ENCODE measurements at places on chromosomes 16 and 17.

DNA sequence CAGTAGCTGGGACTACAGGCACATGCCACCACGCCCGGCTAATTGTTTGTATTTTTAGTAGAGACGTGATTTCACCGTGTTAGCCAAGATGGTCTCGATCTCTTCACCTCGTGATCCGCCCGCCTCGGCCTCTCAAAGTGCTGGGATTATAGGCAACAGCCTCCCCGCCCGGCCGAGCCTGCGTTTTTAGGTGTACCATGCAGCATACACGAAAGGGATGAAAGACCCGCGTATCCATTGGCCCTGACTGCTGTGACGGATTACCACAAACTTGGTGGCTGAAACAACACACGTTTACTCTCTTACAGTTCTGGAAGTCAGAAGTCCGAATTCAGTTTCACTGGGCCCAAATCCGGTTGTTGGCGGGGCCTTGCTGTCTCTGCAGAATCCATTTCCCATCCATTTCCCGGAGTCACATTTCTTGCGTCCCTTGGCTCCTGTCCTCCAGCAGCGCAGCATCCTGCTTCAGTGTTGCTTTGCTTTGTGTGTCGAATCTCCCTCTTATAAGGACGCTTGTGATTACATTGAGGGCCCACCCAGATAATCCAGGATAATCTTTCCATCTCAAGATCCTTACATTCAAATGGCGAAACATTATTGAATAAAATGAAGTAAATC lies 8.3 kb upstream of the GUCY2D start:
- DNase-seq, result no peak

- no peak for DNase-seq
Measured at GRCh38 chr16:55411231-55411630, 67.8 kb upstream of the MMP2 start.

DNA sequence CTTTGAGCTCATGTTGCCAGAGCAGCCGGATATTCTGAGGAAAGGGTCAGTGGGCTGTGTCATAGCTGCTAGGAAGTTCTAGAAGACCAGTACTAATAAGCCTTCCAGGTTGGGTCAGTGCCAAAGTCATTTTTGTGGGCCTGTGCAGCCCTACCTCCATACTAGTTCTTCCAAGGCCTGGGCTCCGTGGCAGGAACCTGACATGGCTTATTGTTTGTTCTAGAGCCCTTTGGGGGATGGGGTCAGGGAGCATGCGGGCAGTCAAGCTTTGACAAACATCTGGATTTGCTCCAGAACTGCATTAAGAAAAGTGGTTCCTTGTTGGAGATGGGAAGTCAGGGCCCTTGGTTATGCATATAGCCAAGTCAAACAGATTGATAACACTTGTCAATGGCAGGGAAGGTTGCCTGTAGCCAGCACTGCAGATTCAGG lies 7.6 kb downstream of the ALKBH5 start:
- no peak for DNase-seq

GRCh38 chr16:64272028-64272427 lies 849.8 kb downstream of the CDH11 start:
- no peak for DNase-seq

GRCh38 chr16:2043667-2044451 lies 3.8 kb downstream of the NTHL1 start:
- no peak for DNase-seq

DNA sequence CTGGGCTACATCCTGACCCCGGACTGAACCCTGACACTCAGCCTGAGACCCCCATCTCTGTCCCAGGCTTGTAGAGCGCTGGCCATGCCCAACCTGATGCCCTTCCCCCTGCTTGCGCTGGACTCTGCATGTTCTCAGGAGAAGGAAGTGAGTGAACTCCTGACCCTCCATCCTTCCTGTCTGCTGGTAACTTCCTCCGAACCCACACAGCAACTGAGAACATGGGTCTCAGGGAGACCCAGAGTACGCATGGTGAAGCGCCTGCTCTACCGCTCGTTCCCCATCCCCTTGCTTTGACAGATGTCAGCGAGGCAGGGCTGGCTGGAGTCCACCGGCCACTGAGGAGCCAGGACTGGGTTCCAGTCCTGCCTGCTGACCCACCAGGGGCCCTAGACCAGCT lies 6.1 kb downstream of the CAMKK1 start:
- DNase-seq, result no peak

DNA sequence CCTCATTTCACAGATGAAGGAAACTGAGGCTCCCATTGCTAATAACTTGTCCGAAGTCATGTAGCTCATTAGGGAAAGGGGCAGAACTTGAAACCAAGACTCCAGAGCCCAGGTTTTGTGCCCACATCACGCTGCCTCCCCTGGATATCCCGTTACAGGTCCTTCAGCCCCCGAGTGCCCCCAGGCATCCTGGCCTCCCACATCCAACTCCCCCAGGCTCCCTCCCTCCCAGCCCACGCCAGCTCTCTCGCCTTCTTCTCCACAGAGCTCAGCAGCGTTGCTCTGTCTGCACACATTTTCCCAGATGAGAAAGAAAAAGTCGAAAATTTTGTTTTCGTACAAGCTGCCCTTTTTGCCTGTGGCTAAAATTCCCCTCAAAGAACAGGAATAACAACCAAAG lies 14.3 kb upstream of the METTL22 start:
- DNase-seq, result no peak

GRCh38 chr16:85014311-85014710 lies 3.0 kb upstream of the ZDHHC7 start:
- no peak for DNase-seq

DNA sequence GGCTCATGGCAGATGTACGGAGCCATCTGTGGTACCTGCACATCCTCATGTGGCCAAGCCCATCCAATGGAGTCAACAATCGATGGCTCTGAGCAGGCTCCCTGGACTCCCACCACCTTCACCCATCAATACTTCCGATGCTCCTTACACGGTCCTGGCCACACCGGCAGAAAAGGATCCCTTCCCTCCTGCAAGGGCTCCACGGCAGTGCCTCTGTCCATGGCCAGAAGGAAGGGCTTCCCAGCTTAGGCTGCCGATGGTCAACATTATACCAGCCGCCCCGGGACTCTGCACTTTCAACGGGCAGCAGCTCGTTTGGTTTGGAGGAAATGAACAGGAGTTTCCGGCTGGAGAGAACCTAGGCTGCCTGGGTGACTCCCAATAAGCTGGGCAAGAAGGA lies 13.2 kb downstream of the SLX4 start:
- no peak for DNase-seq

- no peak for DNase-seq
Measured at GRCh38 chr16:55475919-55476318, 3.1 kb upstream of the MMP2 start.

DNA sequence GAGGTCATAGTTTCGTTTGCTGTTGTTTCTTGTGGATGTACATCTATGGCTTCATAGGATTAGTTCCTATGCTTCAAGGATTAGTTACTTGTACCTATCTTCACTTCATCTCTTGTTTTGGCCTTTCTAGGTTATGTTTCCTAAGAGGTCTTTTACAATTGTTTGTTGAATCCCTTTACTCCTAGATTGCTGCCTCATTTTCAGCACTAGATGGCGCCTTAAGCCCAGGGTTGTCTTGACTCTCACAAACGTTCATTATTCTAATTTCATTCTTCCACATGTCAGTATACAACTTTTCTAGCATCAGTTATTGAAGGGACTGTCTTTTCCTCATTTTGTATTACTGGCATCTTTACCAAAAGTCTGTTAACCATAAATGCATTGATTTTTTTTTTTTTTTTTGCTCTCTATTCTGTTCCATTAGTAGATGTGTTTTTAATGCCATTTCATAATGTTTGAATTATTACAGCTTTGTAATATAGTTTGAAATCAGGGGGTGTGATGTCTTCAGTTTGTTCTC lies 45.0 kb upstream of the NACA2 start:
- peak; percentile 19 for DNase-seq

GRCh38 chr17:50603340-50603739 lies 31.3 kb upstream of the ABCC3 start:
- DNase-seq, result no peak

GRCh38 chr17:27241346-27241946 lies 52.5 kb upstream of the WSB1 start:
- DNase-seq, result no peak

DNA sequence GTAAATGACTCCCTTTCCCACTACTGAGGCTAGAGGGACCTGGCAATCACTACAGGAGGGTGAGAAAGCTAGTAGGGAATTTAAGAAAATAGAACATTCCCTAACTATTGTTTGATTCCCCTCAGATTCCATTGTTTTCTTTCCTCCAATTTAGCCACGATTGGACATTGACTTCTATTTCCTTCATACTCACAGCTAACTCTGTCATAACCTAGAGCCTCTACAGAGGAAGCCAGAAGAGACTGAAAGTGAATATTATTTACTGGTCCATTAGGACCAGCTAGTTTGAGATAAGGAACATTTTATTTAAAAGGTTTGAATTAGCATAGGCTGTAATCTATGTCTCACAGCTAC lies 14.9 kb downstream of the SNF8 start:
- no peak for DNase-seq

DNA sequence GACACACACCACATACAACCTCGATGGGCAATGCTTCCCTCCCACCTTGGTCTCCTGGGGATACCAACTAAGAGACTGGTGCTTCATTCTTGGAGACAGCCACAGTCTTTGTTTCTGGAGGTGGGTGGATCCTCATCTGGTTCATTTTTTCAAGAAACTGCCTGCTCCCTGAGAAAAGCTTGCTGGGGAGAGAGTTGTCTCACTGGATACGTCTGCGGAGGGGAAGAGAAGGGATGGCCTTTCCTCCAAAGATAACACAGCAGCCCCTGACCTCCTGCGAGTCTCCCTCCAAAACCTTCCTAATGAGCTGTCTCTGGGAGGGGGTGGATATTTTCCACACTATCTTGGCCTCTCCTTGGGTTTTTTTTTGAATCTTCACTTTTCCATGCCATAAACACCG lies 221.2 kb downstream of the SOX9 start:
- DNase-seq, result no peak

- no peak for DNase-seq
Measured at GRCh38 chr16:25951999-25952398, 260.2 kb downstream of the HS3ST4 start.

GRCh38 chr16:585351-585750 lies 4.5 kb upstream of the RAB40C start:
- DNase-seq, result no peak

GRCh38 chr16:53646506-53646905 lies 57.2 kb downstream of the RPGRIP1L start:
- DNase-seq, result no peak

DNA sequence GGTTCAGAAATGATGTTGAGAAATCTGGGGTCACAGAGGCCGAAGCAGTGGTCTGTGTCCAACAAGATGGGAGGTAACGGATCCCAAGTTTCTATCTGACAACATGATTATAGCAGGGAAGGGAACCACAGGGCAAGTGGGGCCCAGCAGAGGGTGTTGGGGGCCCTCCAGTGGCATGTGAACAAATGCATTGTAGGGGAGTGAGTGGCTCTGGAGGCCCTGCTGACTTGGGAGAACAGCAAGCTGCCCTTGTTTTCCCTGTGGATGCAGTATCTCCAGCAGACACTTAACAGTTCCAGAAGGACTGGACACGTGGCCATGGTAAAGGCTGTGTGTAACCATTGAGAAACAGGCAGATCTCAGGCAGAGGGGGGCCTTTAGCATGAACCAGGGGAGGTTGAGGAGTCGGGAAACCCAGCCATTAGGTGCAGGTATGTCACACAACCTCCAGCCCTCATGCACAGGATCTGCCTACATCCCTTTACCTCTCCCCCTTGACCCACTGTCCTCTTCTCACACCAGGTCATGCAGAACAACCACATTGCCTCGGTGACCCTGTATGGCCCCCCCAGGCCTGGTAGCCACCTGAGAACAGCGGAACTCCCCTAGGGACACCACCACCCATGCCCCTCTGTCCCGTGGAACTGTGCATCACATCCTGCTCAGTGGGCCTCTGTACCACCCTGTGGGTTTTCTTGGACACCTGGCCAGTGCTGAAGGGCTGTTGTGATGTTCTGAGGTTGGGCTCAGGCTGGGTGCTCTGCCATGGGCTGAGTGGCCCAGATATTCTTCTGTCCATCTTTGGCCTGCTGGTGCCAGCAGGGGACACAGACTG lies 4.1 kb downstream of the B3GNT9 start:
- no peak for DNase-seq

DNA sequence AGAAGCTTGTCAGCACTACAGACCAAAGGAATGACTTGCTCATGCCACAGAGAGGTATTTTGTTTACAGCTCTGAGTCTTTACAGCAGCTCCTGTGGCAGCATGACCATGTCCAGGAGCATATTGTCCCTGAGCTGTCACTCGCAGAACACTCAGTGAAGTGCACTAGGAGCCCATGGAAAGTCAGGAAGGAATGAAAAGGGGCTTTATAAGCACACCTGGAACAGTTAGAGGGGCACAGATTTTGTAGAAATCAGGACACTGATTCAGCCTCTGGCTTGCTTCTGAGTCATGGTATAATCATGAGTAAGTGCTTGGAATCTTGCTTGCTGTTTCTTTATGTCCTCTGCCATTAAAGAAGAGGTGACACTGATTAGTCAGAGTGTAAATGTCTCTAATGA lies 41.0 kb downstream of the TADA2A start:
- no peak for DNase-seq

DNA sequence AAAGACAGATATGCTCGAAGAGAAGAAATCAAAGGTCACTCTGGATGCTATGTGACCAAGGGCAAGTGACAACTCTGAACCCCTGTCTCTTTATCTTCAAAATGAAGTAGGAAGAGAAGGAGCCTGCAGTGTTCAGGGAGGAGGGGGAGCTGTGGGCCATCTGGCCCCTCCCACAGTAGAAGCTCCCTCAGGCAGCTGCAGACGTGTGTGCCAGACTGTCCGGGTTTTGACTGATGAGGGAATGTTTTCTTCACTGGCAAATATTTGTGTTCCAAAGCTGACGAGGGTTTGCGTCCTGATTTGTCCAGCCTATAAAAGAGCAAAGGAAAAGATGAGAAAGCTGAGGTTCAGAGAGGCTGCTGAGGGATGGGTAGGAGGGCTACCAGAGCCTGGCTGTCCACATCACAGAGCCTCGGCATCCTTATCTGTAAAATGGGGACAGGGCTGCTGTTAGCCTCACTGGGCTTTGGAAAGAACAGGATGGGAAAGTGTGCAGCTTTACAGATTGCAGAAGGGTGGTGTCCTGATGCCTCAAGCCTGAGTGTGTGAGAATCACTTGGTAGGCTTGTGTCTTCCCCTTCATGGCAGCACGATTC lies 1.8 kb upstream of the GINS2 start:
- no peak for DNase-seq

- DNase-seq, result no peak
Measured at GRCh38 chr16:12337871-12338655, 361.5 kb downstream of the SNX29 start.

GRCh38 chr16:79047337-79047736 lies 553.2 kb downstream of the MAF start:
- DNase-seq, result no peak

GRCh38 chr17:8393470-8394231 lies 4.0 kb downstream of the RNF222 start:
- DNase-seq, result no peak

DNA sequence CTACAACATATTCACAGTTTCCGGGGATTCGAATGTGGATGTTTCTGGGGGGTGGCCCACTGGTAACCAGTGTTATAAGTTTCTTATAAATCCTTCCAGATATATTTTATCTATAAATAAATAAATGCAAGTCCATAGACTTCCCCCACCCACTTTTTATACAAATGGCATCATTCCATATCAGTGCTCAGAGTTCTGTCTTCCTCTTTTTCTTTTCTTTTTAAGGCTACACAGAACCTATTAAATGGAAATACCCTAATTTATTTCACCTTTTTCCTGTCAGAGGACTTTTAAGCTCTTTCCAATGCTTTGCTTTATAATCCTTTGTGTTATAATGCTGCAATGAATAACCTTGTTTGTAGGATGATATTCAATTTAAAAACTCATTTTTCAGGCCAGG lies 3.8 kb downstream of the LGALS9 start:
- DNase-seq, result no peak

Data from stimulated activated CD8-positive, alpha-beta memory T cell treated with anti-CD3 and anti-CD28 coated beads, Interleukin-12 subunit alpha, Interleukin-12 subunit beta, amount 100 ng/mL, for 1 hour (primary cell).